Esophagus muscularis mucosa (tissue), 4 donors: ENCODE measurements at places on chromosomes 3 and 15. TPM values are rescaled to one million over a fixed set of nuclear protein-coding genes. Genes with fewer than 3 reads are reported as not detected.

- no peak for DNase-seq
Measured at GRCh38 chr3:58900386-58900785, 149.4 kb downstream of the CFAP20DC start.

DNA sequence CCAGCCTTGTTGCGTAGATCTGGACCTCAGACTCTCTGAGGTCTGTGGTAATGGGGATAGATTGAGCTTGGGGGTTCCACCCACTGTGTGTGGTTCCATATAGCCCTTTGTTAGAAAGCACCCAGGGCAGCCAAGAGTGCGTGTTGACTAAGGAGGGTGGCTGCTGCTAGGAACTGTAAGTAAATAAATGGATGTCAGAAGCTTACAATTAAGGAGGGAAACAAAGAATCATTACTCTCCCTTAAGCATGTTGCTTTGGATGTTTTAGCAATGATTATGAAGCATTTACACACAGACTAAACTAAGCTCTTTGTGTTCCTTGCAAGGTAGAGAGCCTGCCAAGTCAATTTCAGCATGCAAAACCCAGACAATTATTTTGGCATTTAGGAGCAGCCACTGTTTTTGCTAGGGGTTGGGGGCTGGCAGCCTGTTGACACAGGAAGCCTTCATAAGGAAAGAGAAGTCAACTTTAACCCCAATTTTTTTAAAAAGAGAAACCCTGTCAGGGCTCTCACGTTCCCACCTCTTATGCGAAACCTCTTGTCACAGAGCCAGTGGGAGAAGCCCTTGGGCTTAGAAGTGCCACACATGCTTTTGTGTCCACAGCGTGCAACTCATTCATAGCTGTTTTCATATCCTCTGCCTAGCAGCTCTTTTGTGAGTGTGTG lies 127.8 kb downstream of the CMSS1 start:
- no peak for DNase-seq

DNA sequence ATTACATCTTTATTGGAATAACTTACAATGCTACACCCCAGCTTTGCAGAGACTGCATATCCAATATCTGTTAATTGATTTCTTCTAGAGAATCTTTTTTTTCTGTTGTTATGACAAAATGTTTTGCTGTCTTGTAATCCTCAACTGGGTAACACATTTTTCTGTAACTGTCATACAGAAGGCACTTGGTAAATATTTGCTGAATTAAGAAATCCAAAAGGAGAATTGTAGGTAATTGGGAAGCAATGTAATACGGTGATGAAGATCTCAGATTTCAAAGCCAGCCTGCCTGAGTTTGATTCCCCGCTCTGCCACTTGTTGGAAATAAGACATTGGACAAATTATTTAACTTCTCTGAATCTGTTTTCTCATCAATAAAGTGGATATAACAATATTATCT lies 169.1 kb downstream of the WDR72 start:
- DNase-seq, result no peak

GRCh38 chr3:175620532-175620931 lies 761.4 kb downstream of the NAALADL2 start:
- no peak for DNase-seq

- no peak for DNase-seq
Measured at GRCh38 chr3:149020839-149021252, 29.5 kb downstream of the GYG1 start.

DNA sequence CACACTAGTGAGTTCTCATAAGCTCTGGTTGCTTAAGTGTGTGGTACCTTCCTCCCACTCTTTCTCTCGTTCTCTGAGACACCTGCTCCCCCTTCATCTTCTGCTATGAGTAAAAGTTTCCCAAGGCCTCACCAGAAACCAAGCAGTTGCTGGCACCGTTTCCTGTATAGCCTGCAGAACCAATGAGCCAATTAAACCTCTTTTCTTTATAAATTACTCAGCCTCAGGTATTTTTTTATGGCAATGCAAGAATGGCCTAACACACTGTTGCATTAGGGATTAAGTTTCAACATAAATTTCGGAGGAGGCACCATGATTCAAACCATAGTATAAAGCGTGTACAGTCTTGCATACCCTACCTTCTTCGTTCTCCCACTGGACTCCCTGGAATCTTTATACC lies 252.3 kb upstream of the CHRM5 start:
- no peak for DNase-seq

GRCh38 chr3:20091331-20092047 lies 51.2 kb downstream of the KAT2B start:
- DNase-seq, result no peak

GRCh38 chr15:51600114-51600513 lies 22.5 kb downstream of the DMXL2 start:
- DNase-seq, result no peak

The AHSG gene
- not detected for total RNA-seq

The SMAD6 gene
- 11.2 TPM for total RNA-seq

The ATP13A5 gene
- not detected for total RNA-seq

The CYP11A1 gene
- total RNA-seq, result 1.8 TPM

The ACKR2 gene
- total RNA-seq, result 7.5 TPM
